Activated CD4-positive, alpha-beta T cell treated with anti-CD3 and anti-CD28 coated beads, Interleukin-2, amount 50 U/mL, for 4 hours (primary cell): ENCODE measurements at places on chromosomes 1 and 21.

GRCh38 chr1:174479281-174479680 lies 31.5 kb downstream of the GPR52 start:
- no peak for DNase-seq

GRCh38 chr1:27403931-27404330 lies 11.5 kb downstream of the GPR3 start:
- no peak for DNase-seq

DNA sequence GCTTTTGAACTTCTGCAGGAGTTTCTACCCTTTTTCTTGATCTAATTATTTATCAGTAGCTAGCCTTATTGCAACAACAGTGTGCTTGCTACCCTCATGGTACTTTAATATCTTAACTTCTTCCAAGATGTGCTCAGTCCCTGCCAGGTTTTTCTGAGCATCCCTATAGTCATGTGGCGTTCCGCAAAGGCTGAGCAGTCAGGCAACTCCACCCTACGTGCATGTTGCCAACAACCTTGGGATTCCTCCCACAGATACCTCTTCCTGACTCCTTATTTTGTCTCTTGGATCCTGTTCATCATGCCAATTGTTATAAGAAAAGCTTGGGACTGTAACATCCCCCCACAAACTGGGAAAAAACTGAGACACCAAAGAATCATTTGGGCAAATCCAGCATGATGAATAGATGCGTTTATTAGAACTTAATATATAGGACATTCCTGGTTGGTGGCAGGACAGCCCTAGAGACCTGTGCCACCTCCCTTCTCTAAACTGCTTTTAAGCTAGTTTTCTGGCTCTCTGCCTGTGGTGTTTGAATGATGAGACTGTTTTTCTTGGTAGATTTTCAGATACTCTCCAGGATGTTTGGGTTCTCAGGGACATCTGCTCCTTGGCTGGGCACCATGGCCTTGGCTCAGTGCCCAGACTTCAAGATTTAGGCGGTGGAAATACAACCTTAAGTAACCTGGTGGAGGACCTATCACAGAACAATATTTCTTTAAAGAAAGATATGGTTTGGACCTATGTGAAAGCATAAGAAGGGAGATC lies 27.1 kb upstream of the KCTD3 start:
- no peak for DNase-seq

DNA sequence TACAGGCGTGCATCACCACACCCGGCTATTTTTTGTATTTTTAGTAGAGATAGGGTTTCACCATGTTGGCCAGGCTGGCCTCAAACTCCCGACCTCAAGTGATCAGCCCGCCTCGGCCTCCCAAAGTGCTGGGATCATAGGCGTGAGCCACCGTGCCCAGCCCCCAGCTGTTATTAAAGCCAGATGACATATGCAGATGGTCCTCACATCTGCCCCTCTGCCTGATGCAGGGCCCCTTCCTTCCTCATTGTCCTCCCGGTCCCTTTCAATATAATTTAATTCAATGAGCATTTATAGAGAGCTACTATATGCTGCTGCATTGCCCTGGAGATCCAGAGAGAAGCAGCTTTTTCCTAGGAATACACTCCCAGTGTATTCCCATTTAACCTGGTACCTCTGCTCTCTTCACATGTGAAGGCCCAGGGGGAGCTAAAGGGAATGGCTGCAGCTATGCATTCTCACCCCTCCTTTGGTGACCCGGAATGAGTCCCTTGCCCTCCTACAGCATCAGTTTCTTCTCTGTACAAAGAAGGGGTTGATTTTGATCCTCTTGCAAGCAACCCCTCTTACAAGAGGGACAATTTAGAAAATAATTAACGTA lies 55.6 kb downstream of the L1TD1 start:
- DNase-seq: no peak

- DNase-seq: no peak
These were observed 31.5 kb upstream of the DNASE2B start for GRCh38 chr1:84366786-84367185.

GRCh38 chr1:25031601-25031965 lies 101.5 kb upstream of the RUNX3 start:
- peak; percentile 56 for DNase-seq

DNA sequence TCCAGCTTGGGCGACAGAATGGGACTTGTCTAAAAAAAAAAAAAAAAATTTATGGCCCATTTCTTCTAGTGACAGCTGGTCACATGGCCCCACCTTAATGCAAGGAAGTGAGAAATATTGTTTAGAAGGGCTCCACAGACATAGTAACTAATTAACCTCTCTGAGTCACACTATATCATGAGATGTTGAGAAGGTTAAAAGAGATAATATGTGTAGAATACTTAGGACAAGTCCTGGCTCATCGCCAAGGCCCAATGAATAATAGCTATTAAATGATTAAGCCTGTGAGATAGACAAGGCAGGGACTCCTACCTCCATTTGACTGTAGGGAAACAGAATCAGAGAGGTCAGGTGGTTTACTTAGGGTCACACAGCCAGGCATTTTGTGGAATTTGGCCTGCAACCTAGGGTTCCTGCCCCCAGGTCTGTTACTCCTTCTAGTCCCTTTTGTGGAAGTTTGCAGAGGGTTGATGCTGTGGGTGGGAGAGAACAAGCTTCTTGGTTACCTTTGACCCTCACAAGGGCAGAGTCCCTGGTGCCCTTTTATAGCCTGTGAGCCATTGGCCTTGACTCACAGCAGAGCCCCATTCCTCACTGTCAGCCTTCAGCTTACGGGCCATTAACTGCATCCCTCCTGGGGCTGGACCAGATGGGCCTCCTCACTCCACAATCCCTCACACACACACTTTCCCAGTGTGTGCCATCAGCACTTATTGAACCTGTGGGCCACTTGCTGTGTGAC lies 48.5 kb downstream of the OPRD1 start:
- DNase-seq: no peak

DNA sequence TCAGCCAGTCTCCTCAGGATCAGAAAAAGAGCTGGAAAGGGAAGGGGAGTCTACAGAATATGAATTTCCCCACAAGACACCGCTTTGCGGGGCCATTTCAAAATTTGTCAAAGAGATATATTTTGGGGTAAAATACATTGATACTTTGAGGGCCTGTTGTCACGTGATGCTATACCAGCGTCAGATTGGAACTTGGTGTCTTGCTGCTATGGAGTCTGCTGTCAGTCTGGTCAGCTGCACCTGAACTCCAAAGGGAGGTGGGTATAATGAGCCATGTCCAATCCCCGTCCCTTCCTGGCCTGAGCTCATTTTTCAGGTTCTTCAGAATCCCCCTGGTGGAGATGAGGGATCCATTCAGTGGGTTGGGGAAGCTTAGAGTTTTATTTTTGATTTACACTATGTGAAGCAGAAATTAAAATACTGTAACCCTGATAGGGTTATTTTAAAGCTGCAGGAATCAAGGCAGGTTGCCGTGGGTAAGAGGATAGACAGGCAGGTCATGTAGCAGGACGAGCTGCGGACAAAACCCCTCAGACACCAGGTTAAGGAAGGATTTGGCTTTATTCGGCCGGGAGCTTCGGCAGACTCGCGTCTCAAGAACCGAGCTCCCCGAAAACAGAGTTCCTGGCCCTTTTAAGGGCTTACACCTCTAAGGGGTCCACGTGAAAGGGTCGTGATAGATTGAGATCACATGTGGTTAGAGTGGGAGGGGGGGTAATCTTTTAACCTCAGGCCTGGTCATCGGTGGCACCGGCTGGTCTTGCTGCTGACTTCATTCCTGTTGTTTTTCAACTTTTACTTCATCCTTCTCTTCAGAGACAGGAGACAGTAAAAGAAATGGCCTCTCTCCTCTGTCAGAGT lies 2.2 kb upstream of the POFUT2 start:
- no peak for DNase-seq

DNA sequence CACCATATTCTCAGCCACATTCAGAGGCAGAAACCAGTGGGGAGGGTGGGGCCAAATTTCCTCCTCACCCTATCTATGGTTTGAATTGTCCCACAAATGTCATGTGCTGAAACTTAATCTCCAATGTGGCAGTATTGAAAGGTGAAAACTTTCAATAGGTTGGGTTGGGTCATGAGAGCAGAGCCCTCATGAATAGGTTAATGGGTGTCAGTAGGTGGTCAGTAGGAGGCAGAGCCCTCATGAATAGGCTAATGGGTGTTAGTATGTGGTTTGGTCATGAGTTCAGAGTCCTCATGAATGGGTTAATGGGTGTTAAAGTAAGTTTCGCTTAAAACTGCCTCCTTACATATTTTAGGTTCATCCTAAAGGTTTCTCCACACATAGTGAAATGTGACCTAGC lies 170.0 kb downstream of the FCRL5 start:
- DNase-seq: no peak

- DNase-seq: no peak
These were observed 59.8 kb downstream of the NTNG1 start for GRCh38 chr1:107200631-107201030.

DNA sequence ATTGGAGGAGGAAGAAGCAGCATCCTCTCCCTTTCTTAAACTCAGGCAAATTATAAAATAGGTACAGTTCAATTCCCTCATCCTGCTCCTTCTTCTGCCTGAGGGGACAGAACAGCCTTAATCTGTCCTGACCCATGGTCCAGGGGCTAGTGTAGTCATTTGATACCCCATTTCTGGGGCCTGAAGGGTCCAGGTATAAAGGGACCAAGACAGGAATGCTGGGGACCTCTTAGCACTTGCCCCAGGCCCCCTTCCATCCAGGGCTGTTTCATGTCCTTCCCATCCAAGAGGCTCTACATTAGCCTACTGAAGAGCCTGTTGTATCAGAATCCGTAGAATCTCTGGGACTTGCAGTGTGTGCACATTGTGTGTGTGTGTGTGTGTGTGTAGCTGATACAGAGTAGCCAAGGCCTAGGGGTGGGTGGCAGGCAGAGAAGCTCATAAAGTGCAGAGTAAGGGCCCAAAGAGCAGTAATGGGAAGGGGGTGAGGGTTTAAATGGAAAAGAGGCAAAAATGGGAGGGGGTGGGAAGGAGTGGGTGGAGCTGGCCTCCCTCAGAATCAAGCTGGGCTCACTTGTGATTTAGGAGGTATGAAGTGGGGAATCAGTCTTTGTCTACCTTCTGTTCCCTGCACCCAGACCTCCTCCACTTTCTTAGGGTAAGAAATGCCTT lies 32.4 kb downstream of the RUNX1 start:
- no peak for DNase-seq

- no peak for DNase-seq
These were observed 7.5 kb downstream of the RBM15 start for GRCh38 chr1:110346690-110347089.

DNA sequence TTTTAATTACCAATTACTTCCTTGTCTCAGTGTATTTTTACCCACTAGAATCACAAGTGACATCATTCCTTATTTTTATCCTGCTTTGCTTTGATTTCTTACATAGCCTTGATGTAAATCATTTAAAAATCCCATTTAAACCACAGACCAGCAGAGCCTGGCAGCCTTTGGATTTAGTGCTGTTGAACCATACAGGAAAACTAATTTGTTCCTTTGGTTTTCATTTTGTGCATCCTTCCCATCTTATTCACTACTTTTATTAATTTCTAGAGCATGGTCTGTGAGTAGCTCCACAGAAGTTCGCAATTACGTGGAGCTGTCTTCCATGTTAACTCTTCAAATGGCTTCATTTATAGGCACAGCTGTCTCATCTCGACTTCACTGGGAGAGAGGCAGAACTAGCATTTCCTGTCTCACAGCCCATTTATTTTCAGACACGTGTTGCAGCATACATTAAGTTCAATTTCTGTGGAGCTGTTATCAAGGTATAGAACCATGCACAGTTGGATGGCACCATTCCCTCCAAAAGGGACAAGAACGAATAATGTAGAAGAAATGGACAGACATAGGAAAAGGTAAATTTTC lies 235.3 kb downstream of the MRPL39 start:
- DNase-seq: no peak

DNA sequence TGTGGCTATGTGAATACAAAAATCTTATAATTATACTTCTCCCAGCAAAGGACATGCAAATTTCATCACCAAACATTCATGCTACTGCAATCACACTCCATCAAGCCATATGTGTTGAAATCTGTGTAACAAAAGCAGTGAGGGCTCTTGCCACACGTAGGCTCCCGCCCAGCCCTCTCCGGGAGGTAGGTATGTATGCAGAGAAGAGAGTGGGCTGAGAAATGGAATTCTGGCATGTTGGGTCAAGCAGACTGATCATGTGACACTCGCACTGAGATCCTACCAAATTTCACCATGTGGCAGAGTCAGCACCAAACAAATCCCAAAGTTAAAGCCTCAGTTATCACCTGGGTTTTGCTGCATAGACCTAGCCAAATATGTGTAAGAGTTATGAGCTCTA lies 49.7 kb downstream of the APP start:
- no peak for DNase-seq

GRCh38 chr1:10644307-10645128 lies 151.9 kb downstream of the CASZ1 start:
- DNase-seq: no peak

DNA sequence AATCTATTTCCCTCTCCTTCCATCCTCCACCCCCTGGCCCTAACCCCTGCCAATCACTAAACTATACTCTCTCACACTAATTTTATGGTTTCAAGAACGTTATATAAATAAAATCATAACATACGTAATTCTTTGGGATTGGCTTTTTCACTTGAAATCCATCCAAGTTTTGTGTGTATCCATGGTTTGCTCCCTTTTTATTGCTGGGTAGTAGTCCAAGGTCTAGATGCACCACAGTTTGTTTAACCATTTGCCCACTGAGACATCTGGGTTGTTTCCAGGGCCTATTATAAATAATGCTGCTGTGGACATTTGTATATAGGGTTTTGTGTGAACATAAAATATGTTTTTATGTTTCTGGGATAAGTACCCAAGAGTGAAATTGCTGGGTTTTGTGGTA lies 61.4 kb downstream of the TEX35 start:
- DNase-seq: no peak

DNA sequence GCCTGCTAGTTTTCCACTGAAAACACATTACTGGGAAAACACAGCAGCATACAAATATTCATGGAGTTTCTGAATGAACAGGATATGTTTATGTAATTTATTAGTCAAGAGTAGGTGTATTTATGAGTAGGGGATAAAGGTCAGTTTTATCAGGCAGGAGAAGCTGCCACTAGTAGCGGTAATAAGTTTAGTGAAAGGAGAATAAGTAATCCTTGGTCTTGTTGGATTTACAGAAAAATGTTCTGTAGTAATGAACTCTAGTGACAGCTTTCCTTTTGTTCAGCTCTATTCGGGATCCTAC lies 1.2 kb downstream of the MAST2 start:
- no peak for DNase-seq

GRCh38 chr1:107140703-107141490 lies at the start of gene NTNG1:
TSS of gene NTNG1 (plus strand) at chr1:107141039.
- DNase-seq: no peak

- DNase-seq: no peak
These were observed 27.6 kb downstream of the FAAH start for GRCh38 chr1:46421739-46422138.

DNA sequence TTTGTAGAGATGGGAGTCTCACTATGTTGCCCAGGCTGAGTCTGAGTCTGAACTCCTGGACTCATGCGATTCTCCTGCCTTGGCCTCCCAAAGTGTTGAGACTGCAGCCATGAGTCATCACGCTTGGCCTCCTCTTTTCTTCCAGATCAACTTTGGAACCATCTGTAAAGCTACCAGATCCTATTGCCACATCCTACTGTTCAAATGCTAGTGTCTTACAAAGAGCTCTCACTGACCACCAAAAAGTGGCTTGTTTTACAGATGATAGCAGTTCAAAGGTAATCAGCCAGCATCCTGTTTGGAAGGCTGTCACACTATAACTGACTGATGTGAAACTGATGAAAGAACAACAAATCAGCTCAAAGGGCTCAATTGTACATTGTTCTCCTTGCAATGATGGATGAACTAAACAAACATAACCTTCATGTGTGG lies 221.6 kb downstream of the AKT3 start:
- DNase-seq: no peak

- no peak for DNase-seq
These were observed 101.7 kb downstream of the OLFML2B start for GRCh38 chr1:161921990-161922389.

- no peak for DNase-seq
These were observed 32.9 kb downstream of the PBX1 start for GRCh38 chr1:164591858-164592257.
